Stimulated activated CD4-positive, alpha-beta T cell treated with anti-CD3 and anti-CD28 coated beads, Interleukin-1b, Interleukin-23, amount 100 ng/mL, for 1 hour (primary cell): ENCODE measurements at places on chromosomes 11 and 22.

- DNase-seq: no peak
Measured at GRCh38 chr22:19678949-19679521, 35.3 kb upstream of the SEPTIN5 start.

DNA sequence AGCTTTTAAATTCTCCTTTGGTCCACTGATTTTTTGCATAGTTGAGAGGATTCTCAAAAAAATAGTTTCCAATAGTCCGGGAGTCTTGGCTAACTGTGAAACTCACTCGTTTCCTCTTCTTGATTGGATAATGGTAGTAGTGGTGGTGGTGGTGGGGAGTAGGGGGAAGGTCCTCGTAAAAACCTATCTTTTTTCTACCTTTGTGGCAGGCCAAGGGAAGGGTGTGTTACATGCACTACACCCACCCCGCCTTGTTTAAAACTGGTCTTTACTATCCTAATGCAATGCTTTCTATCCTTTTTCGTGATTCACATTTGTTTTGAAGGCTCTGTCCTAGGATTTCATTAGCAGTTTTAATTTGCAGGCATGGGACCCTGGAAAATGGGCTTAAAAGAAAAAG, 4.8 kb downstream of the TEAD1 start:
- DNase-seq: no peak

DNA sequence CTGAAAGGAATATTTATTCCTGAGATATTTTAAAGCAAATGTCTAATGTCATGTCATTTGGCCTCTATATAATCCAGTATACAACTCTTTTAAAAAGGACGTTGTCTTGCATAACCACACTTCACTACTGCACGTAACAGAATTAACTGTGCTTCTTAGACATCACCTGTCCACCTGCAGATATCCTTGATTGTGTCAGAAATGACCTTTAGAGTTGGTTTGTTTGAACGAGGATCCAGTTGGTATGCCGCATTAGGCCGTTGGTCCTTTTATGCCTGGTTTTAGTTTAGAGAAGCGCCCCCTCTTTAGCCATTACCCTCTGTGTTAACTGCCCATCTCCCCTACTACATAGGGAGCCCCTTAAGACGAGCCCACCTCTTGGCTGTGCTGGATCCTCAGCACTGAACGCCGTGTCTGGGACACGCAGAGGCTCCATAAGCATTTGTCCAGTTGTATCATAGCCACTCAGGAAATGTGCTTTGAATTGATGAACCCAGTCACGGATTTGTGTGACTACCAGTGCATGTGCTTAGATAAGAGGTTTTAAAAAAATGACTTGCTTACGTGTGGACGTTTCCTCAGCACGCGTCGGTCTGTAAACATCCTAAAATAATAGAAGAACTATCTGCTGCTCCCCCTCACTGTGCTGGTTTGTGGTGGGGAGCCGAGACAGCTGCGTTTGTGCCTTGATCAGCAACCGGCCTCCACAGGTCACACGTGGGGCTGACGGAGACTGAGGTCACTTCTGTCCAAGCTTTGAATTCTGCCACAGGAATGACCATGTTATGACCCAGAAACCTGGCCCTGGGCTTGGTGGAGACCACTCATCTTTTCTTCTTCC, 4.0 kb downstream of the MICAL2 start:
- no peak for DNase-seq

DNA sequence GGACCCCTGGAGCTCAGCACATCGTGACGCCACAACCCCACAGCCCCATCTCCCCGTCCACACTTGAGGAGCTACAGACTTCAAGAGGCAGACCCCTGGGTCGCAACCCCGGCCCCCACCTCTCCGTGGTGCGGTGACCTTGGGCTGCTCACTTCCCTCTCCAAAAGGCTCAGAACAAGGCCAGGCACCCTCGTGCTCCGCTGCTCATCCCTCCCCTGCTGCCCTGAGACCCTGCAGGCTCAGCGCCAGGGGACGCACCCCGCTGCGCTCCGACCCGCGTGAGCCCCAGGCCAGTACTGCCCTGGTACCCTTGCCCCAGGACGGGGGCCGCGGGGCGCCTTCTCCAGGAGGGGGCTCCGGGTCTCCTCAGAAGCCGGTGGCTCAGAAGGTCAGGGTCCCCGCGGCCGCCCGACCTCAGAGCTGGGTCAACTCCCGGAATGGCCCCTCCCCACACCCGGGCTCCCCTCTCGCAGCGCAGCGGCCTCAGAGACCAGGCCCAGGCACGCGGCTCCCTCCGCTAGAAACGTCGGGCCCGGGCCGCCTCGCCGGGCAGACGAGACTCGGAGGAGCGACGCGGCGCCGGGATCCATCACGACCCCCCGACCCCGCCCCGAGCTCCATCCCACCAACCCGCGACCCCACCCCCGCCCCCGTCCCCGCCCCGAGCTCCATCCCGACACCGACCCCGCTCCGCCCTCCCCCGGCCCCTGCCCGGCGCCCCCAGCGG, 563 bp downstream of the GATD1 start:
- DNase-seq: no peak

DNA sequence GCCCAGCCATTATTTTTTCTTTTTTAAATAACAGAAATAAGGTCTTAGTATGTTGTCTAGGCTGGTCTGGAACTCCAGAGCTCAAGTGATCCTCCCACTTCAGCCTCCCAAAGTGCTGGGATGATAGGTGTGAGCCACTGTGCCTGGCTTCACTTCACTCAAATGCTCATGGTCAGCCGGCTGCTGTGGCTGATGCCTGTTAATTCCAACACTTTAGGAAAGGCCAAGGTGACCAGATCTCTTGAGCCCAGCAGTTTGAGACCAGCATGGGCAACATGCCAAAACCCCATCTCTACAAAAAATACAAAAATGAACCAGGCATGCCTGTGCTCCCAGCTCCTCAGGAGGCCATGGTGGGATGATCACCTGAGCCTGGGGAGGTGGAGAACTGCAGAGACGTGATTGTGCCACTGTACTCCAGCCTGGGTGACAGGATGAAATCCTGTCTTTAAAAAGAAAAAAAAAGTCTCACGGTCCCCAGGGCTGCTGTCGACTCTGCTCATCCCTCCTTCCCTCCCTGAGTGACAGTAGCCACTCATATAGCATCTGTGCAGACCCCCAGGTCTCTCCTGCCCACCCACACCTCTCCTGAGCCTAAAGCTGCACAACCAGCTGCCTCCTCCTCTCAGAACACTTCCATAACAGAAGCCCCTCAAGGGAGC, 3.6 kb downstream of the YDJC start:
- no peak for DNase-seq

- DNase-seq: no peak
Measured at GRCh38 chr11:729492-730074, 17.7 kb upstream of the TALDO1 start.

- DNase-seq: no peak
Measured at GRCh38 chr11:107017433-107018218, 650 bp downstream of the GUCY1A2 start.

- no peak for DNase-seq
Measured at GRCh38 chr22:35627267-35628041, 10.3 kb upstream of the MB start.

DNA sequence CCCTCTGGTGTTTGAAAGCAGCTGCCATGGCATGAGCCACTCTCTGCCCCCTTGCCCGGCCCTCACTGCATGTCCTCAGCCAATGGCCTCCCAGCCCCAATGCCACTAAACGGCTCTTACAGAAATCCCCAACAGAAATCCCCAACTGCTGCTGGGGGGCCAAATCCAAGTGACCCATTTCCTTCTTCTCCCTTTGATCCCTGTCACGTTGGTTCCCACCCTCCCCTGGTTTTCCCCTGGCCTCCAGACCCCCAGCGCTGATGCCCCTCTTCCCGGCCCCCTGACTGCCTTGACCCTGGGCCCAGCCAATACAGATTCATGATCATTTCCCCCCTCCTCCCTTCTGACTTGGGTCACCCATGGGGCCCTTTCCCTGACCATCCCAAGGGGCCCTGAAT, 30.9 kb downstream of the IGLL1 start:
- no peak for DNase-seq

DNA sequence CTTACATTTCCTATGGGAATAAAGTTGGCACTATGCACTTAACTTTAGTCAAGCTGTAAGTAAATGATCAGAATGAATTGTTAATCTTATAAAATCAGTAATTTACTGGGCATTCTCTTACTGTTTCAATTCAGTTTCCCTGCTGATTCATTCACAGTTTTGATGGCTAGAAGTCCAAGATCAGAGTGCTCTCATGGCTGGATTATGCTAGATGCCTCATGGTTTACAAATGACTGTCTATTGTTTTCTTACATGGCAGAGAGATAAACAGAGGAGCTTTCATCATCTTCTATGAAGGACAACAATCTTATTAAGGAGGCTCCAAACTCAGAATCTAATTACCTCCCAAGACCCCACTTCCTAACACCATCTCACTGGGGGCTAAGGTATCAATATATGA, 135.1 kb upstream of the CARD18 start:
- no peak for DNase-seq

DNA sequence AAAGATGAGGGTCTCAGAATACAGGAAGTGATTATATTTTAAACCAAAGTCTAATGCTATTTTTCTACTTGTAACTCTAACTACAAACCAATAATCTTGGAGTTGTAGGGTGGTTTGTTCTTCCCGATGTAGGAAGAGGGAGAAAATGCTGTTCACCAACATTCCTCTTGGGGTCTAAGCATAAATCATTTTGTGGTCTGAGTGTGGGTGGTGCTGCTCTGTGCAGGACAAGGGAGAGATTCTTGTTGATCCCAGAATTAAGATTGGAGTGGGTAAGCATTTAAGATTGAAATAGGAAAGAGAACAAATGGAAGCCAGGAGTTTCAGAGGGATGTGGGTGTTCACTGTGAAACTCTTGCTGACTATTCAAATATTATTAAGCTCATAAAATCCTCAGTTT, 38.6 kb upstream of the MMP13 start:
- no peak for DNase-seq

- no peak for DNase-seq
Measured at GRCh38 chr11:104104664-104105063, 59.3 kb downstream of the PDGFD start.

- DNase-seq: no peak
Measured at GRCh38 chr11:130773244-130773820, 142.9 kb downstream of the SNX19 start.

DNA sequence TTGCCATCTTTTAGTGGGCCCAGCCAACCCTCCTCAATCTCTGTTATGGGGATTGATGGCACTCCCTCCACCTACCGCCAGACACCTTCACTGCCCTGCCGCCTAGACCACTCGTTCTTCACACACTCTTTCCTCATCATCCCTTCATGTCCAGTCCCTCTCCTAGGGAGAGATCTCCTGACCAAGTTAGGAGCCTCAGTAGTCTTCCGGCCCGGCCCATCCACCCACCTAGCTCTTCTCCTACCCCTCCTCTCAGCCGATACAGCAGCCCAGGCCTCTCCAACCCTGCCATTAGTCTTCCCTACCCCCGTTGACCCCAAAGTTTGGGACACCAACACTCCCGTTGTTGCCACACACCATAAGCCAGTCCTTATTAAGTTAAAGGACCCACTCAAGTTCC, 11.0 kb upstream of the OR56A3 start:
- no peak for DNase-seq

DNA sequence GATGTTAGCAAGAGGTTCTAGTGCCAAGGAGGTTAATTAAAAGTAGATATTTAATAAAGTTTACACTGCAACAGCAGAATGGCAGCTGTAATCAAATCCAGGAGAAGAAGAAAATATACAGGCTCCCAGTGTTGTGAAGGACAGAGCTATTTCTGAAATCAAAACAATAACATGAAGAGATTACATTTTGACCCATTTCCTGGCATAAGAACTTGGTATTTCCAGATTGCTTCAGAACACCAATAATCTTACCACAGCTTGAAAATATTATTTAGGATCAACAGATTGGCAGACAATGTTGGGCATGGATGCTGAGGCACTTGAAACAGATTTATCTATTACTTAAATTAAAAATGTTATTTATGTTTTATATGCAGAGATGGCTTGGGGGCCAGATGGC, 692.5 kb downstream of the KCNA4 start:
- no peak for DNase-seq

DNA sequence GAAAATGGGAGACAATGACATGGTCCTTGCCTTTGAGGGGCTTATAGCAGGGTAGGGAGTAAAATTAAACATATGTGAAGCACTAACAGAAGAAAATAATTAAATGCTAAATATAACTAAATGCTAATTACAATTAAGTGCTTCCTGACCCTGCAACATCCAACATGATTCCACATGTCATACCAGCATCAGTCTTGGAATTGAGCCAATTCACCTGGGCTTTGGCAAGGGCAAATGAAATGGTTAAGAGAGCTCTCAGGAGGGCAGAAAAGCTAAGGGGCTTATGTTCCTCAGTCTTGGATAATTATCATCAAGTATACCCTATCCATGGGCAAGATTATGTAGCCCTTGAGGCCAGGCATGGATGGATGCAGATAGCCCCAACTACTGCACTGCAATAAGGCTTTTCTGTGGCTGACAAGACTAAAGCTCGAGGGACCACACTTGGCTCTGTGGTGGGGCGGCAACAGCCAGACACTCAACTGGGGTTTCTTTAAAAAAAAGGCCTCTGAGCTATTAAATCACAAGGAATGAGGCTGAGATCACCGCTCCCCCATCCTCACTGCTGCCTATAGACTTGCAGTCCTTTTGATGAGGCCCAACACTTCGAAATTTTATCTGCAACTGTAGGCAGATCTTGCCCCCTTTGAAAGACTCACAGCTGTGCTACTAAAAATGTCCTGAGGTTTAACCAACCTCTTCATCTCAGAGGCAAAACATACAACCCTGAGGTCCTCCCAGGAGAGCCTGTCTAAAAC, 39.0 kb downstream of the IL18BP start:
- DNase-seq: no peak

GRCh38 chr22:44919691-44920090, 90.1 kb downstream of the PHF21B start:
- DNase-seq: no peak

DNA sequence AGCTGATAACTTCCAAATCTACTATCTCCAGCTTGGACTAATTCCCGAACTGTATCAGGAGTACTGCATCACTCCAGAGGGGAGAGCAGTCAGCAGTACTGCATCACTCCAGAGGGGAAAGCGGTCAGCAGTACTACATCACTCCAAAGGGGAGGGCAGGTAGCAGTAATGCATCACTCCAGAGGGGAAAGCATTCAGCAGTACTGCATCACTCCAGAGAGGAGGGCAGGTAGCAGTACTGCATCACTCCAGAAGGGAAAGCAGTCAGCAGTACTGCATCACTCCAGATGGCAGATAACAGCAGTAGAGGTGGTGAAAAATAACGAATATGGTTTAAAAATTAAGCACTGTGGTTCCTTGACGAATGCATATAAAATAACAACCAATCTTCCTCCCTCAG, 8.4 kb downstream of the CWC15 start:
- no peak for DNase-seq

- DNase-seq: no peak
Measured at GRCh38 chr11:17786824-17787525, 52.4 kb downstream of the KCNC1 start.

GRCh38 chr22:25661073-25661472, 80.9 kb upstream of the MYO18B start:
- DNase-seq: no peak

GRCh38 chr22:47086596-47087248, 324.3 kb downstream of the TBC1D22A start:
- DNase-seq: no peak

- DNase-seq: no peak
Measured at GRCh38 chr22:37870273-37870672, 21.1 kb downstream of the EIF3L start.
